ENCODE measurements at places on chromosomes 7 and 10.

- no peak for DNase-seq
Observed at GRCh38 chr7:75995996-75996395, 1.6 kb upstream of the TMEM120A start.

- no peak for DNase-seq
Observed at GRCh38 chr10:122990278-122990677, 10.1 kb downstream of the PSTK start.

DNA sequence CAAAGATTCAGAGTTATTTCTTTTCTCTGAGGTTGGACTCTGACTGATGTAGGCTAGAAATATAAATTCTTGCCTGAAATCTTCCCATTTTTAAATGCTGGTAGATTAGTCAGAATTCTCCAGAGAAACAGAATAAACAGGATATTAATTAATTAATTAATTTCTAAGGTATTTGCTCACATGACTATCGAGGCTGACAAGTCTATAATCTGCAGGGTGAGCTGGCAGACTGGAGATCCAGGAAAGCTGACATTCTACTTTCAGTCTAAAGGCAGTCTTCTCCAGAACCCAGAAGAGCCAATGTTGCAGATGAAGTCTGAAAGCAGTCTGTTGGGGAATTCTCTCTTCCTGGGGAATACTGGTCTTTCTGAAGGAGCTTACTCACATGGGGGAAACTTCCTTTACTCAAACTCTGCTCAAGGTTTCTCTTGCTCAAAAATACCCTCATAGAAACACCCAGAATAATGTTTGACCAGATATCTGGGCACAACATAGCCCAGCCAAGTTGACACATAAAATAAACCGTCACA is 189.7 kb downstream of the KIF20B start:
- no peak for DNase-seq

DNA sequence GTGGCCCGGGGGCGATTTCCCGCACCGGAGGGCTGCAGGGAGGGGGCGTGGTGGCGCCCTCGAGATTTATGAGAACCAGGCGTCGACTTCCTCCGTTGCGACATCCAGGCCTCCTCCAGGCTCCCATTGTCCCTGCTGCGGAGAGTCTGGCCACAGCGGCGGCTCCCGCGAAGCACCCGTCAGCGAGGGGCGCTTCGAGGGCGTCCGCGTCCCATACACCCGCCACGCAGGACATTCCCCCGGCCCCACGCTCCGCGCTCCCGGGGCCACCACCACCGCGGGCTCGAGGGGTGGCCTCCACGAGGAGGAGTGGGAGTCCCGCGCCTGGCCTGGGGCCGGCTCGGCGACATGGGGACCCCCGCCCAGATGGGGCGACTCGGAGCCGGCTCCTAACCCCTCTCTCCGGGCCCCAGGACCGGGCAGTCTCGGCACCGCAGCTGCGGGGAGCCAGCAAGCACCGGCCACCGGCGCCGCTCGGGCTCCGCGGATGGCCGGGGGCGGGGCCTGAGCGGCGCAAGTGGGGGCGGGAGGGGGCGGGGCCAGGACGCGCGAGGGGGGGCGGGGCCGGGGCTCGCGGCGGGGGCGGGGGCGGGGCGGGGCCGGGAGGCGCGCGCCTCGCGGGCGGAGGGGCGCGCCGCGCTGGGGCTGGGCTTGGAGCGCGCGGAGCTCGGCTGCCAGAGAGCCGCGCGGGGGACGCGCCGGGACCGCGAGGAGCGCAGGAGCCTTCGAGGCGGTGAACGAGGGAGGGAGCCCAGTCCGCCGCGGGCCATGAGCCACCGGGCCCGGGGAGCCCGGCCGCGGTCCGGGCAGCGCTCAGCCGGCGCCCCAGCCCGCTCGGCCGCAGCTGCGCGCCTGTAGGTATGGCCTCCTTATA is at the start of gene SH2B2:
SH2B2 (plus strand) TSS at position 632 of the 874 bp plus-strand sequence. CDS start 13,683 bp downstream, outside the sequence.
- no peak for DNase-seq

DNA sequence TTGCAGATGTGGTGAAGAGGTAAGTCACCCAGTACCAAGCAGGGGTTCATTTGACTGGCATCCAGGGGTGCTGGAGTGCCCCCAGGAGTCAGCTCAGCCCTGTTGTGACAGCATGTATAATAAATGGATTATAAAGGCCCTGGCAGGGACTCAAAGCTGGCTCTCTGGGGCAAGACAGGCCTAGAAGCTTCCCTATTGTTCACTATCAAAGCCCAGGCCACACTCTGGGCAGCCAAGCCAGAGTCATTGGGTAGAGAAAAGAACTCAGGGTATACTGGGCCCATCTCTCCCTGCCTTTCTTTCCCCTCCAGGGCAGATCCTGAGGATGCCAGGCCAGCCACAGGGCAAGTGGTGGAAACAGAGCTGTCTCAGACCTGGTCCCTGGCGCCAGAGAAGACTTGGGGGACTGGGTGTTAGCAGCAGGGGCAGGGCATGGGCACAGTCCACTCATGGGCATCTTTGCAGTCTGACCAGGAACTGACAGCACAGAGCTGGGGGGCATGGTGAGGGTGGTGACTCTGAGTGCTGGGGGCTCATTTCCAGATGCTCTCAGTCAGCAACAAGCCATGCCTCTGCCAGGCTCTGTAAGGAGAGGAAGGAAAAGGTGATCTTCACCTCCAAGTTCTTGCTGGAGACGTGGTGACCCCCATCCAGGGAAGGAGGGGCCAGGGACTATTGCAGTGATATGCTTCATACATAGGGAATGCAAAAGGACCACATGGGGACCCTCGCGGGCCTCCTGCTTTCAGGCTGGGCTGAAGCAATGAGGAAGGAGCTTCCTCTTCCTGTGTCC is 11.7 kb downstream of the RBP3 start:
- no peak for DNase-seq

DNA sequence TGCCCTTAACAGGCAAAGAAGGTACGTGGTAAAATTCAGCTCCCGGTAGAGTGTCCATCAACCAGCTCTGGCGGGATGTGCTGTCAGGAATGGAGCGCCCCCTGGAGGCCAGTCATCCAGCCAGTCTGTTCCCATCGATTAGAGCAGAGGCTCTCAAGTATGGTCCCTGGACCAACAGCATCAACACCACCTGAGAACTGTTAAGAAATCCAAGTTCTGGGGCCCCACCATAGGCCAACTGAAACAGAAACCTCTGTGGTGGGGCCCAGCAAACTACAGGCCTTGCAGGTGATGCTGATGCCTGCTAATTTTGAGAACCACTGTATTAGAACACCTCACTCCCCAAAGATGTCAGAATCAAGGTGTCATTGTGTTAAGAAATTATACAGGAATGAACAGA is 109.2 kb downstream of the DPY19L1 start:
- peak; percentile 15 for DNase-seq

- DNase-seq, result no peak
Observed at GRCh38 chr7:42242381-42242780, 5.4 kb upstream of the GLI3 start.

- no peak for DNase-seq
Observed at GRCh38 chr7:6288270-6288860, 15.9 kb upstream of the CYTH3 start.

DNA sequence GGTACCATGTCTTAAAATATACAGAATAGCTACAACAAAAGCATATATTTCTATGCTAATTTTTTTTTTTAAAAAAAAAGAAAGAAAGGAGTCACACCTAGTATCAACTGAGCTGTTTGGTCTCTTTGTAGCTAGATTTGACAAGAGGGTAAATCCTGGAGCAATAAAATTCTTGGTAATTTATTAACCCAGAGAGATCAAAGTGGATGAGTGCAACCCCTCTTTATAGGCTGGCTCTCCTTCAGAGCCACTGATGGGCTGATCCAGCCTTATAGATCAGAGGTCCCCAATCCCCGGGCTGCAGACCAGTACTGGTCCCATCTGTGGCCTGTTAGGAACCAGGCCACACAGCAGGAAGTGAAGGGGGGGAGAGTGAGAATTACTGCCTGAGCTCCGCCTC is 19.8 kb upstream of the MRLN start:
- no peak for DNase-seq

DNA sequence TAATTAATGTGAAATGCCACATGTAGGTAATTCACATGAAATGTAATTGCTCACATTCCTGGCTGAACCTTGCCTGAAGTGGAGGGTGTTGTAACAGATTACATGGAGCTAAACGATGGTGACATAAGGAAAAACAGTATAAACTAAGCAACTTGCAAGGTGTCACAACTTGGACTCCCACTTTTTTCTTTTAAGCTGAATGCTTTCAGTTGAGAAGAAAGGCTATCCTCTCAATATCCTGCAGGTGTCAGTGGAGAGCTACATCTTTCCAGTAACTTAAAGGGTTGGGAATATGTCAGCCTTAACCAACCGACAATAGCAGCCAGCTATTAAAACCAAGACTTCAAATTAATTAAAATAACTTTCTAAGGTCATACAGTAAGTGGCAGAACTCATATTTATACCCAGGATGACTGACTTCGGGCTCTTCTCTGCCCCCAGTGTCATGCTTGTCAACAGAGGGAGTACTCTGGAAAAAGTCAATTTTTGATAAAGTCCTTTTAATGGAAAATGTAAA is 33.7 kb downstream of the NRBF2 start:
- peak; percentile 73 for DNase-seq

DNA sequence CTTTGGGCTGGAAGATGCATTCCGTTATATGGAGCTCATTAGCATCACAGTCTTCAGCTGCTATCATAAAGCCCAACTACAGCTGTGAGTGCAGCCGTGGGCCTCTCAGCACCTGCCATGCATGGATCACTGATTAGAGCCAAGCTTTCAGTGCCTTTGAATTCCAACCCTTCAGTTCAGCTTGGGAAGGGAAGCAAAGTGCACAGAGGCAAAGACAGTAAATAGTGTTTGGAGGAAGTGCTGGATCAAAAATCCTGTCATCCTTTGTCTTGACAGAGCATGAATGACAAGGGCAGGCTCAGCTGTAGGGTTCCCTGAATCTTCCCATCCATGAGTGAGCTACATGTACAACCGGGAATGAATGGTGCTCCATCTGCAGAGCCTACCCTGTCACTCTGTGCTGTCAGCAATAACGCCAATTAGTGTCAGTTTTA is 153.7 kb downstream of the DNAJB9 start:
- DNase-seq, result no peak

GRCh38 chr7:14340393-14341074 is 351.1 kb upstream of the ETV1 start:
- no peak for DNase-seq

GRCh38 chr7:6157685-6158423 is 114.6 kb downstream of the CYTH3 start:
- DNase-seq, result no peak

DNA sequence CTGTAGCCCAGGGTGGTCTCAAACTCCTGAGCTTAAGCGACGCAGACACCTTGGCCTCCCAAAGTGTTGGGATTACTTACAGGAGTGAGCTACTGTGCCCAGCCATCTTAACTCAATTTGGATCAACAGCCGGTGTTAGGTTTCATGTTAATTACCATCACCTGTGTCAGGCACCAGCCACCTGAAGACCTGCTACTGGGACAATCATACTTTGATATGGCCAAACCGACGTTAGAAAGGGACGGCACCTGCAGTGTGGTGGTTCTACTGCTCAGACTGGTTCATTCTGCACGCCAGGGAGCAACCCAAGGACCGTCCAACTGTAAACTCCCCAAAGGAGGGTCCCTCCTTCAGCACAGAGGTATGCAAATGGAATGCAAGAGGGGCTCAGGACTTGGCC is 74.2 kb upstream of the CYTH3 start:
- DNase-seq, result no peak

DNA sequence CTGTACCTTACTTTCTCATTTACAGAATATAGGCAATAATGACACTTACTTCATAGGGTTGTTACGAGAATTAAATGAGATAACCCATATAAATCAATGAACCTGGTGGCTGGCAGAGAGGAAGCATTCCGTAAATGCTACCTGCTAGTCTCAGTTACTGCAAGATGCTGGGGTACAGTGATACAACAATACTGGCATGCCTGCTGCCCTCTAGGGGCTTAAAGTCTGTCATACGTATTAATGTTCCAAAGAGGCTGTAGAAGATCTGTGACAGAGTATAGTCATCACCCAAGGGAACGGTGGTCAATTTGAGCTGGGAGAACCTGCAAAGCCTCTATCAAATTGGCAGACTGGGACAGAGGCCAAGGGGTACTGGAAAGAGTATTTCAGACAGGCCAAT is 421.5 kb downstream of the GPAM start:
- no peak for DNase-seq
